ENCODE measurements at places on chromosomes 2 and 18.

DNA sequence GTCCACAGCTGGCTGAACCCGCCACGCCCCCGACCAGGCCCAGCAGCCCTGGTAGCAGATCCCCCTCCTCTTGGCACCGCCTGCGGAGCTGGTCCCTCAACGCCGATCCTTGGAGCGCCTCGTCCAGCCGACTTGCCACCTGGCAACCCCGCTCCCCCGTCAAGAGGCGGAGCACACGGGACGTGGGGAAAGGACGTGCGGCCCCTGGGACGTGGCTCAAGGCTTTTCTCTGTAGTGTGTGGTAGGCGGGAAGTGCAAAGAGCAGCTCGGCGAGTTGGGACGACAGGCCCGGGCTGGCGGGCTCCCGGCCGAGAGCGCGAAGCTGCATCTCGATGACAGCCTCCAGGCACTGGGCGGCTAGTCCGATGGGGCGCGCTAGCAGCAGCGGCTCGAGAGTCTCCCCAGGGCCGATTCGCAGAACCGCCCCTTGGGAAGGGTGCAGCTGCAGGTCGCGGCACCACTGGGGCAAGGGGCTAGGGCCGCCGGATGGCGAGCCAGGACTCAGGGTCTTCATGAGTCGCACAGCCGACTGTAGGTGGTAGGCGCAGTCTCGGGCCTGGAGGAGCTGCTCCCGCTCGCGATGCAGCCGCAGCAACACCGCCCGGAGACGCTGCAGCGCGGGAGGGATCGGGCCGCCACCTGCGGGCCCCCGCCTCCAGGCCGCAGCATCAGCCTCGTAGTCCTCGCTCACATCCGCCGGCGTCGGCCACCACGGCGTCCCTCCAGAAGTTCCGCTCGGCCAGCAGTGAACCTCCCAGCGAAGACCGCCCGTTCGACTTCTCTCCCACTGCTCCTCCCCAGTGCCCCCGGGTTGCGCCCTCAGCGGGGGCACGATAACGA lies 617 bp downstream of the CCDC142 start:
- DNase-seq = no peak

- no peak for DNase-seq
Measured at GRCh38 chr2:106104332-106105062, 89.6 kb downstream of the UXS1 start.

- no peak for DNase-seq
Measured at GRCh38 chr2:50613161-50613560, 418.8 kb downstream of the NRXN1 start.

DNA sequence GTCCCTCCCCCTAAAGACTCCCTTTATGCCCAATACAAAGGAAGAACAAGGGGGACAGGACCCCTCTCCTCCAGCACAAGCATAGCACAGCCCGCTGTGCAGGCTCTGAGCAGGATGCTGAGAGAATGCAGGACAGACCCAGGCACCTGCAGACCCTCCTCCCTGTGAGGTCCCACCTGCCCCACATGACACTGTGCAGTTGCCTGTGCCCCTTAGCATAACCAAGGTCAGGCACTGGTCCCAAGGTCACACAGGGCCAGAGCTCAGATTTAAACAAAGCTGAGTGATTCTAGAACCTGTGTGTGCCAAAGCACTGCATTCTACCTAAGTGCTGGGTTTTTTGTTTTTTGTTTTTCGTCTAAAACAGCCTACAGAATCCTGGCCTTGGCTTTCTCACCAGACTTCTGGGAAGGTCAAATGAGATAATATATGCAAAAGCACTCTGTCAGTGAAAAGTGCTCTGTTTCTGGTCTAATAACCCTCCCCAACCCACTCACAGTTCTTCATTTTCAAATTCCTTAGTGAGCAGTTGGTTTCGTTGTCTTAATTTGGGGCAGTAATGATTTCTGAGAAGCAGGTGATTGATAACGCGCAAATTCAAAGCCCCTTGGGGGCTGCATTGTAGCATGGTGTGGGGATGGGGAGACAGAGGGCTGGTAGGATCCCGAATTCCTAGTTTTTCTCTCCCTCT lies 125.7 kb downstream of the KCTD1 start:
- no peak for DNase-seq

DNA sequence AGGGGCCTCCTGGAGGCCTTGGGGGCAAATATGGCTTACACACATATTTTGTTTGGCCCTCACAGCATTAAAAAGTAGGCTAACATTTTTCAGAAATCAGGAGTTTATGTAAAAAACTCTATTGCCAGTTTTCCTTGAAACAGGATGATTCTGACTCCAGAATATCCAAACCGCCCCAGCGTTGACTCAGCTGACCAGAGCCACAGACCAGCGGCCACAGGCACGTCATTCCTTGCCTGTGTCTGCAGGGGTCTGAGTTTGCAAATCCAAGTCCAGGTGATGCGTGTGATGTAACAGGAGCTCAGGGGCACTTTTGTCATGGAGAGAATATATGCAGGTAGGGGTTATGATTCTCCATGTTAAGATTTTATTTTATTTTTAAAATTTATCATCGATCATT lies 79.4 kb upstream of the ALKAL2 start:
- no peak for DNase-seq

DNA sequence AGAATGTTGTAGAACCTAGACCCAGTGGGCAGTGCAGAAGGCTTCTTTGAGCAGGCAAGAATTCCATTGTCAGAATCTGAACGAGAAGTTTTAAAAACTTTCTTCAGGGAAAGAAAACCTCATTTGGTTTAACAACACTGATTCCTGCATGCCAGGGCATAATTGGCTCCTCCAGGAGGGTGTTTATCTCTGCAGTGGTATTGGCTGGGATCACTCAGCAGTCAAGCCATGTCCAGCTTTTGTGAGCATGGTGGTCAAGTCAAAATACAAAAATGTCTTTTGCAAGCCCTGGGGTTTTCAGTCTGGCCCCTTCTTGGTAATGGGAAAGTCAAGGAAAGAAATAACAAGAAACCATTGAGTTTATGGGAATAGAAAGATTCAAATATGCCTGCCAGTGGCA lies 28.3 kb downstream of the FHOD3 start:
- DNase-seq = peak; percentile 12

DNA sequence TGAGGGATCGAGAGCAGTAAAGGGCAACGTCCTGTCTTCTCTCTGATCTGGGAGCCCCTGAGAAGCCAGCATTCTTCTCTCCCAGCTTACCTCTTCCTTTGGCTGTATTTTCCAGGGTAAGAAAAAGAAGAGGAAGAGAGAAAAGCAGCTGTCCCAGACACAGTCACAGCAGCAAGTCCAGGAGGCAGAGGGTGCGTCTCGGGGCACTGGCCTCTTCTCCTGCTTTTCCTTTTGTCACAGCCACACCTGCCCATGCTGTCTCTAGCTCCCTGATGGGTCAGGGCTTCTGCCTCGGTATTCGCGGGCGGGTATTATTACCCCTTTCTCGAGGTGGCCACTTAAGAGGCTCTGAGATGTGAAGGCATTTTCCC lies 20.3 kb downstream of the TGOLN2 start:
- no peak for DNase-seq

Data from coronary artery (tissue), 2 donors.